Vagina (tissue), 2 donors: ENCODE measurements at places on chromosomes 7 and 10. TPM values are rescaled to one million over a fixed set of nuclear protein-coding genes. Genes with fewer than 3 reads are reported as not detected.

The OR2A42 gene
- total RNA-seq = not detected

The UFSP1 gene
- 3.4 TPM for total RNA-seq

The GRM8 gene
- not detected for total RNA-seq

The TPK1 gene
- total RNA-seq = 1.7 TPM

The LIPN gene
- not detected for total RNA-seq

The SEMA3C gene
- 90.6 TPM for total RNA-seq

The COL17A1 gene
- total RNA-seq = 149 TPM

The MORN4 gene
- total RNA-seq = 1.7 TPM

The VIPR2 gene
- 11.3 TPM for total RNA-seq

The PRTFDC1 gene
- 7.6 TPM for total RNA-seq

The NT5C3A gene
- total RNA-seq = 17.2 TPM

The STEAP1B gene
- total RNA-seq = 8.8 TPM

The MINDY4 gene
- total RNA-seq = 10.3 TPM

The LEP gene
- 7.4 TPM for total RNA-seq

The SPDYE1 gene
- total RNA-seq = not detected

DNA sequence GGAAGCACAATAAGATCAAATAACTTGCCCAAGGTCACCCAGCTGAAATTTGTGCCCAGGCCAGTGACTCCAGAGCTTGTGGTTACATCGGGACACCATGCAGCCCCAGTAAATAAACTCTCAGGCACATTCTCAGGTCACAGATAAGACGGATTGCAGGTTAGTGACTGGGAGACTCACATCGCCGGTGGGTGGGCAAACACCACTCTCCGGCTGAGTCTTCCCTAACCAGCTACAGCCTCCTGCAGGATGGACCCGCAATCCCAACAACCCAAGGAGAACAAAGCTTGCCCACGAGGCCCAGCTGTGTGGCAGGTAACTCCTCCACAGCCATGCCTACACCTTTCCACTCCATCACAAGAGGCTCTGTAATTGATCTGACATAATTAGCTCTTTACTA, 81.7 kb upstream of the EFCAB10 start:
- DNase-seq = no peak

DNA sequence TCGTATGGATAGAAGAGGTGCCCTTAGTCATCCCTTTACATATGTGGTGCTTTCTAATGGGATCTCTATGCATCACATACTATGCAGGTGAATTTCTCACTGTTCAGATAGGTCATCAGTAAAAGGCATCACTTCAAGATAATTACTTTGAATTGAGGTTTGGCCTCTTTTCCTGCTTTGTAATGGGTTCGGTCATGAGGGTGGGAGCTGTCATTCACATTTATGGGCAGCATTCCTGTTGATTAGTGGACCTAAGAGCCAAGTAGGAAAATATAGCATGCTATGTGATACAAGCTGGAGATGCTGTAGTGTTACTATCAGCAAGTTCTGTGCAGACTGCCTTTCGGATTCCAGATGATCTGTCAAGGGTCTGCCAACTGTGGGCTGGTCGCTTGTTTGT, 156.3 kb downstream of the LCOR start:
- DNase-seq = no peak

- no peak for DNase-seq
These were observed 20.0 kb upstream of the GPR146 start for GRCh38 chr7:1024331-1024841.

DNA sequence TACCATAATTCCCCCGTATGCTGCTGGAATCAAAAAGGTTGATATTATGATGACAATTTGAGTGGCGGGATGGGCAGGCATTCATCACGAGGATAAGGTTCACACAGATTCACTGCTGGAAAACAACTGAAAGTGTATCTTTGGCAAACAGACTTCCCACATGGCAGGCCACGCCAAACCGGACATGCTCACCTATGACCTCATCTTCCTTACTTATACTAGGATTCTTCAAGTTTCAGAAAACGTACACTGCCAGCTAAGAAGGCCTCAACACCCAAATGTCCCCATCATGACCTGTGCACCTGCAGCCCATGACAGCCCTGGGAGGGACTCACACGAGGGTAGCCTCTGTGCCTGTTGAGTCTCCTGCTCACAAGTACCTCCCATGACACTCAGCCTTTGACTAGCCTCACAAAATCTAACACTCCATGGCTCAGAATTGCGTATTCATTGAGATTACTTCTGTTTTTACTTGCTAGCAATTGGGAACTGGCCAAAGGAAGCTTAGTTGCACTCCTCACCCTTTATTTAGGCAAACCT, 259.0 kb upstream of the GHITM start:
- DNase-seq = no peak

DNA sequence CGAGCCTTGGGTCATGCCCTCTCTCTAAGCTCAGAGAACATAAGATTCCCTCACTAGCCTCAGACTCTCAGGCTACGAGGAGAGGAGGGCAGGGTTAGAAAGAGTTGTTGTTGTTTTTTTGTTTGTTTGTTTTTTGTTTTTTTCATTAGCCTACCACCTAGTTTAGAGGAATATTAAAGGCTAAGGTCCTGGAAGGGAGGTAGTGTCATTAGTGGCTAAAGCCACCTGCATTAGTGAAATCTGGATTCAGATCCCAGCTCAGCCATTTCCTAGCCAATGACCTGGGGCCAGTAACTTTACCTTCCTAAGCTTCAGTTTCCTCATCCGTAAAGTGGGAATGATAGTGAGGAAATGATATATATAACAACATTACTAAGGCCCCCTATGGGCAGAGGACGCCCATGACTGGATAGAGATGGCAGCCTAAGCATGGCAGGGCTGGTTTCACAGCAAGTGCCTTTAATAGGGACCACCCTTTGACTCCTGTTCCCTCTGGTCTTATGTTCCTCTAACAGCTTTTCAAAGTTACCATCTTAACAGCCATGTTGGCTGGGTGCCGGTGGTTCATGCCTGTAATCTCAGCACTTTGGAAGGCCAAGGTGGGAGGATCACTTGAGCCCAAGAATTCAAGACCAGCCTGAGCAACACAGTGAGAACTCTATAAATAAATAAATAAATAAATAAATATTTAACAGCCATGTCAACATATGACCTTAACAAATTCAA, 5.1 kb downstream of the DDIT4 start:
- no peak for DNase-seq

- no peak for DNase-seq
These were observed 41.0 kb upstream of the SAMD8 start for GRCh38 chr10:75070476-75070875.

DNA sequence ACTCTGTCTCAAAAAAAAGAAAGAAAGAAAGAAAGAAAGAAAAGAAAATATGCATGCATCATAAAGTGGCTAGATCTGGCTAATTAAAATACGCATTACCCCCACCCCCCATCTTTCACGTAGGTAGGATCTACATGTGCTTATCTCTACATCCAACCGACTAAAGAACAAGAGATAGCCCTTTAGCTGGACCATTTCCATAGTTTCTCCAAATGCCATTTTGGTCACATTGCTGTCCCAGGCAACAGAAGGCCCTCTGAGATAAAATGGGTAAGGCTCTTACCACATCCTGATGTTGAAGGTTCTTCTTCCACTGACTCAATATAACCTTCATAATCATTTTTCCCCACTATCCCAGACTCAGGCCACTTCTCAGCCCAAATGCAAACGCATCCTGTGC, 31.5 kb downstream of the PIK3AP1 start:
- no peak for DNase-seq

DNA sequence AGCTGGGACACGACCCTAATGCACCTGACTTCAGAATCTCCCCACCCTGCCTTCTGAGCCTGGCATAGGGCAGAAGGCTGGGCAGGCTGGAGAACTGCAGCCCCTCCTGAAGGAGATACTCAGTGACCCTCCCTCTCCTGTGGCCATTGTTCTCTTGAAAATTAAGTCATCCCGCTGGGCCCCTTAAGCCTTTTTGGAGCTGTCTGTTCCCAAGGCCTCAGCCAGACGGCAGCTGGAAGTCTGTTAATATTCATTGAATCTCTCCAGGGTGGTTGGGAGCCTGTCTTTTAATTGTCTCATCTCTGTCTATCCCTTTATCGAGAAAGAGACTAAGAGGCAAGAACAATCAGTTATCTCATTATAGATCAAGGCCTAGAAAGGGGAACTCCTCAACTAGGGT, 118.1 kb upstream of the PCBD1 start:
- no peak for DNase-seq

DNA sequence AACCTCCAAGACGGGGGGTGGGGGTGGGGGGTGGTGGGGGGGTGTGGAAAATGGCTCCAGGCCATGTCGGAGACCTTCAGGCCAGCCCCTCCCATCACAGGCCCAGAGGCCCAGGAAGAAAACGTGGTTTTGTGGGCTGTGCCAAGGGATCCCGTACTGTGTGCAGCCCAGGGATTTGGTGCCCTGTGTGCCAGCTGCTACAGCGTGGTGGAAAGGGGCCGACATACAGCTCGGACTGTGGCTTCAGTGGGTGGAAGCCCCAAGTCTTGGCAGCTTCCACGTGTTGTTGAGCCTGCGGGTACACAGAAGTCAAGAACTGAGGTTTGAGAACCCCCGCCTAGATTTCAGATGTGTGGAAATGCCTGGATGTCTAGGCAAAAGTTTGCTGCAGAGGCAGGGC, 259.7 kb downstream of the HGF start:
- DNase-seq = no peak

GRCh38 chr10:127123626-127124025, 72.8 kb downstream of the INSYN2A start:
- DNase-seq = no peak

- DNase-seq = no peak
These were observed 14.3 kb upstream of the NOM1 start for GRCh38 chr7:156935250-156935649.

DNA sequence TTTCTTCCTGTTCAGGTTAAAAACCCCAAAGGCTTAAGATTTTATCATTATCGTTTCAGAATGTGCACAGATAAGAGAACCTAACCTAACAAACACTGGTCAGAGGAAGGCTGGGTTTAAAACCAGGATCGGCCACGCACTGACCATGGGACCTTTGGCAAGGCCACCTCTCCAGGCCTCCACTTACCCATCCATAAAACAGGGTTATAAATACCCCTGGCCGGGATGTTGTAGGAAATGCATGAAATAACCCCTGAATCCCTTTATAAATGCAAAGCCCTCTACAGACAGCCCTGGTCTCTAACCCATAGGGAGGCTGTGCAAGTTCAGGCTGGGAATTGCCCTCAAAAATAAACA, 418 bp downstream of the DEPP1 start:
- DNase-seq = no peak

- DNase-seq = no peak
These were observed 53.8 kb upstream of the INHBA start for GRCh38 chr7:41756650-41757182.

DNA sequence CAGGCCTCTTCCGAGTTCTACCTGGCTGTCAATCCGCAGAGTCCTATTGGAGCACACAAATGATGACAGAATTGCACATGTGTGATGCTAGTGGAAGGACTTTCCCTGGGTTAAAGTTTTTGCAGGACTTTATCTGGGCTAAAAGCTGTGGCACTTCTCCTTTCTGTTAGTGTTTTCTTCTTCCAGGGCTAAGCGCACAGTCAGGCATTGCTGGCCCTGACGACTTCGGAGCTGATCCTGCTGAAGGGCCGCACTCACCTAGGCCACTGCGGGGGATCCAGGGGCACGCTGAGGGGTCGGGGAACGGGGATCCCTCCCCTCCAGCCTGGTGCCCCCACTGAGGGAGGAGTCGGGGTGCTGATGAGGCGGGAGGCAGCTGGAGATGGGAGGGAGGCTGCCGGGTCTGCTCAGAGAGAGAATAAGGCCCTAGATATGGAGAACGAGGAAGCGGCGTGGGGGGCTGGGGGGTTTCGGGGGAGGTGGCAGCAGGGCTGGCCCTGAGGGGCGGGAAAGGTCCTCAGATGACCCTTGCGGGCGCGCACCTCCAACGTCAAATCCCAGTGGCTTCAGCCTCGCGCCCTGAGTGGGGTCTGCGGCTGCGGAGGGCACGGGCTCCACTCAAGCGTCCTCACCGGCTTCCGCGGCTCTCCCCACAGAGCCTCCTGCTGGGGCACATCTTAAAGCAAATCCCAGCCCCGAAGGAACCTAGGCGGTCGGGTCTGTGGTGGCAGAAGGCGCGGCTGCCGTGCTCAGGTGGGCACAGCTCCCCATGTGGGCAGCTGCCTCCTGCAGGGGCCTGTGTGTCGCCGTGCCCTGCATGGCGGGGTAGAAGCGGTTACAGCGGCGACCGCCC, 30.9 kb downstream of the AGR3 start:
- no peak for DNase-seq

GRCh38 chr10:54368984-54369383, 432.0 kb downstream of the PCDH15 start:
- no peak for DNase-seq

GRCh38 chr7:94907811-94908322, 473 bp downstream of the PPP1R9A start:
- no peak for DNase-seq

DNA sequence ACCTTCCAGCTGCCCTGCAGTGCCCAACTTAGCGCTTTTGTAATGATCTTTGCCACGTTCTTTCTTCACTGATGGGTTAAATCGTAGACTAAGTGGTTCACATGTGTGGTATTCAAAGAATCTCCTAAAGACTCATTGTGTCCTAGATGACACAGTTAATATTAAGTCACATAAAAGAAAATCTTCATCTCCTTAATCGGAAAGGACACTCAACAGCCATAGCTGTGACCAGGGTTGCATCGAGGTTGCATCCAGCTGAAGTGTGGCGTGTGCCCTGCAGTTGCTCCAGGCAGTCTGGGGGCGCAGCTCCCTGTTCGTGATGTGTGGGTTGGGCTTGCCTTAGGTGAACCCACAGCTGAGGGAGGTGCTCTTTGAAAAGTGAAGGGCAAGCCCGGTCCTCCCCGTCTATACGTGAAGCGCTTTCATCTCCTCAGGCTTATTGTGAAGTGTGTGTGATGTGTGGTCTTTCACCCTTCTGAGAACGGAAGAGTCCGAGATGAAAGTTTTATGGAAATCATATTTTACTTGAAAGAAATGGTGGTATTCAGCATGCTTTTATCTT, 122.7 kb downstream of the TRRAP start:
- no peak for DNase-seq

DNA sequence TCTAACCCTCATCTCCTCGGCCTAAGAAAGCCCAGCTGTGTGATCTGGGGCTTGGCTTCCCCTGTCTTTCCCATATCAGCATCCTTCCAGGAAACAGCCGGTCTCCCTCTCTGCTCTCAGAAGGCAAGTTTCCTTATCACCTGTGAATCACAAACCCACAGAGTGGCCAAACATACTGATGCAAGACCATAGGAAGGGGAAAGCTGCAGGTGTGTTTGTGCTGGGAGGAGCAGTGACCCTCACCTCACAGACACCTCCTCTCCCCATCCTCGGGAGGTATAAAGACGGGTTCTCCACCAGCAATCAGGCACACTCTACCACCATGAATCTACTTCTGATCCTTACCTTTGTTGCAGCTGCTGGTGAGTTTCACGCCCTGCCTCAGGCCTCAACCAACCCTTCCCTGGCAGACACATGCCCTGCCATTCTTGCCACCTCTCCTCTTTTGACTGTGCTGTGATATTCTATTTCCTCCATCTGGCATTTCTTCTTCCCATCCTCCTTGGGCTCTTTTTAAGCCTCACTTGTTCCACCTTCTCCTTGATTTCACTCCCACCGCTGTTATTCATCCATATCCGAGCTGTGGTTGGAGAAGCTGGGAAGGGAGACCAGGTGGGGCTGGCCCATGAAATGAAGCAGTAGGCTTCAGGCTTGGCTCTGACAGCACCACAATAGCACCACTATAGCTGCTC, at the start of gene PRSS2:
Gene PRSS2 (plus strand): TSS at position 310 of the 692 bp plus-strand sequence. CDS start 13 bp downstream, at position 323.
- no peak for DNase-seq

- DNase-seq = no peak
These were observed 7.4 kb downstream of the ARL4A start for GRCh38 chr7:12694817-12695216.

GRCh38 chr10:122157451-122157850, 113.6 kb upstream of the BTBD16 start:
- DNase-seq = no peak

- DNase-seq = no peak
These were observed 428.2 kb downstream of the PARD3 start for GRCh38 chr10:34386921-34387320.
